ENCODE measurements at places on chromosomes 7 and 10.

- DNase-seq, result no peak
Measured at GRCh38 chr7:157800281-157800680, 463.5 kb downstream of the DNAJB6 start.

DNA sequence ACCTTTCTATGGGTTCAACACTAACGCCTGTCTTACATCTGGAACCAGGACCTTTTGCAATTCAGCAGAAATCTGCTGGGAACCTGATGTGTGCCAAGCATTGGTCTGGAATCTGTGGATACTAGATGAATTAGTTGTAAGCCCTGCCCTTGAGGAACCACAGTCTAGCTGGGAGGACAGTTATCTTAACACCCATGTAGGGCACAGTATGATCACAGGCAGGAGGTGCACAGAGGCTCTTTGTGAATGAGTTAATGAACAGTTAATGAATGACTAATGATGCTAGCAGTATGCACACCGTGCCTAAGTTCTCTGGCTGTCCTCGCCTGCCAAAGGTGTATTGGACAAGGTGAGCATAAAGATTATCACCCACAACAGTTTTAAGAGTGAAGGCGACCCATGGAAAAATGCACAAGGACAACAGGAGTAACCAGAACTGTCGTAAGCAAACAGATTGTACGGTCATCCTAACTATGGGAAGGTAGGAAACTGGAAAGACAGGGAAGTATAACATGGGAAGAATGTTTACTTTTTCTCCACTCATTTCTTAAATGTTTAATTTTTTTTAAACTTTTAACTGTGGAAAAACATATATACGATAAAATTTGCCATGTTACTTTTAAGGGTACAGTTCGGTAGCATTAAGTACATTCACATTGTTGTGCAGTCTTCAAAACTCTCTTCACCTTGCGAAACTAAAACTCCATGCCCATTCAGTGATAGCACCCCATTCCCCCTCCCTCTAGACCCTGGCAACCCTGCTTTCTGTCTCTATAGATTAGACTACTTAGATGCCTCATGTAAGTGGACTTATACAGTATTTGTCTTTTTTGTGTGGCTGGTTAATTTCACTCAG lies 139.9 kb downstream of the CXCL12 start:
- no peak for DNase-seq

GRCh38 chr7:1611708-1612241 lies 41.9 kb upstream of the PSMG3 start:
- DNase-seq, result no peak

DNA sequence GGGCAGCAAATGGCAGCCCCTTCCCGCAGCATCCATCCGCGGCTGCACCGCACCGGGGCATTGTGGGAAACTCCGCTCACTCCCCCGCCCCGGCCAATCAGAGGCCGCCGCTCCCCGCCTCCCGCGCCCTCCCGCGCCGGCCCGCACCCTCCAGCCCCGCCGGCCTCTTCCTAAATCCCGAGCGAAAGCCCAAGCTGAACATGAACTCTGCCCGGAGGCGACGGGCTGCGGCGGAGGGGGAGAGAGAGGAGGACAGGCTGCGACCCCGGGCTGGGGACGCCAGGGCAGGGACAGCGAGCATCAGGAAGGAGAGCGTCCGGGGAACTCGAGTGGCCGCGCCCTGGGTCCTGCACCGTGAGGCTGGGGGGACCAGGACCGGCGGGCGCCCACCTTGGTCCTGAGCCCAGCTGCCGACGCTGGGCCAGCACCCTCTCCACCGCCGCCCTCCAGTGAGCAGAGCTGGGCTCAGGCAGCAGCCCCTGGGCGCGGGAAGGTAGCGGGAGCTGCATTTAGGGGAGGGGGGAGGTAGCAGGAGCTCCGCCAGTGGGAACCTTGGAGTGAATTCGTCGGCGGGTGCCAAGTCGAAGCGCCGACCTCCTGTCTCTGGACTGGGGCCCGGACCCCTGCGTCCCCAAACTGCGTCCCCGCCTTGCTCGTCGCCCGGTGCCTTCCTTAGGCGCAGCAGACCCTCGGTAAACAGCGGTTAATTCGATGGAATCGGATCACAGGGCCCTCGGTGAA lies at the start of gene DGKI:
TSS of gene DGKI (minus strand) at position 148 of the 741 bp plus-strand sequence.
- DNase-seq, result no peak

DNA sequence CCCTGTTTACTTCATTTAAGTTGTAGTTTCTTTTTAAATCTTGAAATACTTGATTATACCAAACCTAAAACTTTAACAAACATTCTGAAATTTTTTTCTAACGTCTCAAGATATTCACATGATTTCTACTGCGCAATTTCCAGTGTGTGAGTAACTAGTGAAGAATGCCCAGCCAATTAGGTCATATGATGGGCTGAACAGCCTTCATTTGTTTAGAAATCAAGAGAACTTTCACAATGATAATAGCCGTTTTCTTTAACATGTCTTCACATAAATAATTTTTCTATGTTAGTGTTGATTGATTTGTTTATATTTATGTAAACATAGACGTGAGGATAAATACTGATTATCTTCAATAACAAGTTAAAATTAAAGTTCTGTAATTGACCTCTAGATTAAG lies 21.8 kb downstream of the STAM start:
- DNase-seq, result no peak

DNA sequence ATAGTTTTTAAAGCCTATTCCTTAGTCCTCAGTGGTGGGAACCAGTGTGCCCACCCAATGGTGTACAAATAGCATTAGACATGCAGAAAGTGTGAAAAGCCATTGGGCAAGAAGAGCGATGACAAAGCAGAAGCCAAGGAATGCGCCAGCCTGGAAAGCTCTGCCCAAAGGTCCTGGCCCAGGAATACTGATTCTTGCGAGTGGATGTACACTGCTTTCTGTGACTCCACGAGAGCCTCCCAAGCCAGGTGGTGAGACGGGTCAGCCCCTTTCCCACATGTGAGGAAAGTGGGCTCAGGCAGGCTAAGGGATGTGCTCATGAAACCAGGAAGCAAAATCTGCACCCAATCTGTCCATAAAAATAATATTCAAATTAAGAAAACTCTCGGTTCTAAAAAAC lies 106.6 kb downstream of the ADCY1 start:
- no peak for DNase-seq

DNA sequence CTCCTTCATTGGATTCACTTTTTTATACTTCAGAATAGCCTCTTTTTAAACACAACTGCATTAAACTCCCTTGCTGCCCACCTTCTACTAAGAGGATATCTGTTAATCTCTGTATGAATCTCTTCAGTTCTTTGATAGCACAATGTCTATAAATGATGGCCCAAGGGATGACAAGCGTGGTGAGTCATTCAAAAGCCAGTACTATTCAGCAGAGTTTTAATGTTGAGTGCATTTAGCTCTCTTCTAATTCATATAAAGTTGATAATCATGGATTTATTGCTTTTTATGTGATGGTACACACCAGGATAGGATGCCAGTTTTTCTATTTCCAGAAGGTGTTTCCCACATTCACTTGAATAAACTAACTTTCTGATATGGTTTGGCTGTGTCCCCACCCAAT lies 57.4 kb upstream of the HECTD2 start:
- no peak for DNase-seq

DNA sequence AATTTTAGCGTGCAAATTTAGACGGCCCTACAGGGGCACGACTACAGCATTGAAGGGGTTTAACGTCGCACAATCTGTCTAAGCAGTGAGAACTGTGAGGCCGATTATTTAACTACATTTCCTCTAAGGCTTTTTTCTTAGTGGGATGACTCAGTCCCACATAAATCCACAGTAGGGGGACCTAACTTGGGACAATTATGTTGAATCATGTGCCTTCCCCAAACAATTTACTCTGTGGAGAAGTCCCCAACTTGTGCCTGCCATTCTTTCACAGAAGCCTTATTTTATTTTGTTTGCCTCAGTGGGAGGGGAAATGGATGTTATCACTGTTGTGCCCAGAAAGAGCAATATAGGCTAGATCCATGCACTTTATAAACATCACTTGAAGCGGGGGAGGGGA lies 80.3 kb upstream of the CDCA7L start:
- no peak for DNase-seq

GRCh38 chr7:55245271-55245723 lies 119.8 kb upstream of the LANCL2 start:
- no peak for DNase-seq

DNA sequence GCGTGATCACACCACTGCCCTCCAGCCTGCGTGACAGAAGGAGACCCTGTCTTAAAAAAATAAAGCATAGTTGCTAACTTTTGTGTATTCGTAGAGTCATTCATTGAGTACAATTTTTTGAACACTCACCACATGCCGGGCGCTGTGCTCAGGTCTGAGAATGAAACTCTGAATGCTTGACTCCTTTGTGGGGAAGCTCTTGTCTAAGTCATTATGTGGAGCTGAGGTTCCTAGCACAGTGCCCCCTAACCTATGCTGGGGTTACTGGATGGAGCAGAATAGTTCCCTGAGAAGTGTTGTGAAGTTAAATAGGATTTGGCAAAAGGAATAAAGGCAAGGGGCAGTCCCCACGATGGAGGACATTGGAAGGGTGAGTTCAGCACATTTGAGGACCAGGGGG lies 123.3 kb downstream of the CELF2 start:
- no peak for DNase-seq

- DNase-seq, result no peak
Measured at GRCh38 chr10:106761906-106762305, 402.6 kb downstream of the SORCS1 start.

GRCh38 chr10:130661419-130661818 lies 525.2 kb downstream of the GLRX3 start:
- DNase-seq, result no peak

- DNase-seq, result no peak
Measured at GRCh38 chr7:48251766-48252165, 80.5 kb downstream of the ABCA13 start.

DNA sequence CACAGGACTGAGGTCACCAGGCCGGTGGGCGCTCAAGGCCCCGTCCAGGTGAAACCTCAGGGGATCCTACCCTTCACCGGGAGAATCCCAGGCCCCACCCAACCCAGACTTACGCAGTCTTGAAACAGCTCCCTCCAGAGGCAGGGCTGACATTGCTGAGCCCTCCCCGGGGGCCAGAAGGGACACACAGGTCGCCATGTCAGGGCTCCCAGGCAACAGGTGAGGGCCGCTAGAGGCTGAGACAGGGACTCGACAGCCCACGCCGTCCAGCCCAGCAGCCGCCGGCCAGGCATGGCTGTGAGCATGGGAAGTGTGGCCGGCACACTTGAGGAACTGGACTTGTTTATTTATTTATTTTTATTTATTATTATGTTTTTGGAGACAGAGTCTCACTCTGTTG lies 10.3 kb downstream of the MICALL2 start:
- DNase-seq, result no peak

GRCh38 chr7:7276161-7276560 lies 93.8 kb downstream of the C1GALT1 start:
- DNase-seq, result no peak

DNA sequence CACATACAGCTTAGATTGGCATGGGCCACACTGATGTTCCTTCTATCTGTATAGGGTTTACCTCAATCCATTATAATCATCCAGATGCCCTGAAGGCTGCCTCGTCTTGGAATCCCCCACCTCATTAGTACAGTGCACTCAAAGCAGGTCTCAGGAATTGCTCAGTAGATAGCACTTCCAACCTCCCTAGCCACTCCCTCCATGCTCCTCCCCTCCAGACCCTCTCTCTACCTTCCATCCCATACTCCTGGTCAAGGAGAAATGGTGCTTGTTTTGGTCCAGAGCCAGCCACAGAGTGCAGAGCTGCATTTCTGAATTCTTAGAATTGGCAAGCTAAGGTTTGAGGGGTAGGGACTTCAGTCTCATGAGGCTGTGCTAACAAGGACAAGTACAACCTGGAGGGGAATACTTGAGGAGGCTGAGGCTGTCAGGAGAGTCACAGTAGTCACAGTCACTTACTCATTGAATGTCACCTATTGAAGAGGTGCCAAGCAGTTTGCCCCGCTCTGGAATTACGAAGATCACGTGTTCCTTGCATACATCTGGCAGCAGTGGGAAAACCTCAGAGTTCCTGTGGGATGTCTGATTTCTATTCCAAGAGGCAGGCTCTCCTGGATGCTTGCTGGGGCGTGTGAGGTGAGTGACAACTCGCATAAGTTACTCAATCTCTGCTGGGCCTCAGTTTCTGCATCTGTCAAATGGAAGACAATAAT lies 60.7 kb upstream of the ZNF746 start:
- no peak for DNase-seq

GRCh38 chr7:1882451-1882850 lies 212.4 kb downstream of the ELFN1 start:
- no peak for DNase-seq

GRCh38 chr7:151081170-151082101 lies 827 bp upstream of the FASTK start:
- DNase-seq, result no peak

DNA sequence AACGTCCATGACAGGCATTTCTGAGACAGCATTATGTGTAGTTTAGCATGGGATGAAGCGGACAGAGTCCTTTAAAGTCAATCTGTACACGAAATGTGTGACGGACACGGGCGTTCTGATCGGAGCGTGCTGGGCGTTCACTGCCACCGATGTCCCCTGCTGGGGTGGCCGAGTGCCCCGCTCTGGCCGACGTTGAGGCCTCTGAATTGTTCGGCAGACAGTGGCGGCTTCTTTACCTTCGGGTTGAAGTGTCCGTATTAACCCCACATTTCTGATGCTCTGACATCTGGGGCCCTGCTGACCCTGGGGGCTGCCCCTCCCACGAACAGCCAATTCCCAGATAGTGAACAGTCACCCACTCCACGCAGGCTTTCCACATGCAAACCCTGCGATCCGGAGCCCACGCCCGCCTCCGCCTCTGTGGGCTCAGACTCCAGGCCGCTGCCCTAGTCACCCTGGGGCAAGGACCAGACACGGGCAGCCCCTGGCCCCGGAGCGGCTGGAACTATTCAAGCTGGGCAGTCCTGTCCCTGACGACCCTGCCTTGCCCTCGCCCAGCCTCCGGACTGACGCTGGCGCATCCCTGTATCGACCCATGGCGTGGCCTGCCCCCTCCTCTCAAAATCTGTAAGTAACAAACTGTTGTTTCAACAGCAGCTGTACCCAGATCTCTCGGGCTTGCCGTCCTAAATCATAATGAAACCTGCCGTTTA lies 445.7 kb downstream of the PTPRN2 start:
- no peak for DNase-seq

All from CD4-positive, alpha-beta T cell treated with Interferon alpha-2 for 1 hour (primary cell).